ENCODE measurements at places on chromosomes 5 and 9.

GRCh38 chr9:109383947-109384346, 63.1 kb upstream of the EPB41L4B start:
- DNase-seq: no peak

DNA sequence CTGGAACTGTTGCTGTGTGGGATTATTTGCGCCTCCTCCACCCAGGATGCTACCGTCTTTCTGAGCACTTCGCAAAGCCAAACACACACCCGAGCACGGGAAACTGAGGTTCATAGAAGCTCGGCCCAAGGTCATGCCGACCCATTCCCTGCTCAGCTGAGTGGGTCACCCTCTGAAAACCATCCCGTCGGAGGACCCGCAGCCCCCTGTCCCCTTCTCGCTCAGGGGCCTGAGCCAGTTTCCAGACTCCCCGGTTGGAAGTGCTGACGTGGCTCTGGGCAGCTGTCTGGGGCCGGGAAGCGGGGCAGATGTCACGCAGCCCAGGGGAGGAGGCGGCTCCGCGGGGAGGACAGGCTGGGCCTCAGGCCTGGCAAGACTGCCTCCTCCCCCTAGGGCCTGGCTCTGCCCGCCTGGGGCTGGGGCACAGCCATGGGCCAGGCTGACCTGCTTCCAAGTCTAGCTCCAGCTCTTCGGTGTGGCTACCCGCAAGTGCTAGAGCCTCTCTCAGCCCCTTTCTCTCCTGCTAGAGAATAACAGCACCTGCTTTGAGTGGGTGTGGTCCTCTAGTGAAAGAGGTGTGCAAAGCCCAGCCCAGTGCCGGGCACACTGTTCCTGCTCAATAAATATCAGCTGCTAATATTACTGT, 9.9 kb upstream of the CXXC5 start:
- DNase-seq: no peak

DNA sequence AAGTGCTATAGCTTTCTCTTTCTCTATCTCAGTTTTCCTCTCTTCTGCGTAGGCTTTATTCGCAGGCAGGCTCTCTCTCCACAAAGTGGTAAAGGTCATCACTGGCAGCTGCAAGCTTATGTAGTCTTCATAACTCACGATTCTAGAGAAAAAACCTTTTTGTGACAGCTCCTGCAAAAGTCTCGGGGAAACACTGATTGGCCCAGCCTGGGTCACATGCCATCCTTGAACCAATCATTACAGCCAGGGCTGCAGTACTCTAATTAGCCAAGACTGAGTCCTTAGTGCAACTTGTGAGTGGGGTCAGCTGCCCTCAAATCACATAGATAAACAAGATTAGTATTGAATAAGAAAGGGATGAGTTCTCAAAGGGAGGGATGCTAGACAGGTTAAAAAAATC, 18.3 kb upstream of the FRMPD1 start:
- DNase-seq: no peak

DNA sequence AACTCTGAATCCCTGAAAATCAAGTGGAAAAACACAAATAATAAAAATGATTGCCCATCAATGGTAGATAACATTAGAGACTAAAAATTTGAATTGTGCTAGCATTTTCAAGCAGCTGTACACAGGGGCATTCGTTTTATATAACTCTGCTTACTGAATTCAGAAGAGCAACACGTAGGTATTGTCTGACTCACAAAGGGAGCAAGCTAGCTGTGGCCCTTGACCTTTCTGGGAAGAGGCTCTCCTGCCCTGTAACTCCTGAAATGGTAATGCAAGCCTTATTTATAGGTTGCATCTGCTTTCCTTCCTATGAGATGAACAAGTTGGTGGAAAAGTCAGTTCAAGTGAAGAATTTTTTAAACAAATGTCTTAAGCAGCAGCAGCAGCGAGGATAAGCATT, 218.7 kb upstream of the EFNA5 start:
- DNase-seq: no peak

GRCh38 chr5:75279321-75279720, 42.6 kb upstream of the ANKRD31 start:
- DNase-seq: no peak

DNA sequence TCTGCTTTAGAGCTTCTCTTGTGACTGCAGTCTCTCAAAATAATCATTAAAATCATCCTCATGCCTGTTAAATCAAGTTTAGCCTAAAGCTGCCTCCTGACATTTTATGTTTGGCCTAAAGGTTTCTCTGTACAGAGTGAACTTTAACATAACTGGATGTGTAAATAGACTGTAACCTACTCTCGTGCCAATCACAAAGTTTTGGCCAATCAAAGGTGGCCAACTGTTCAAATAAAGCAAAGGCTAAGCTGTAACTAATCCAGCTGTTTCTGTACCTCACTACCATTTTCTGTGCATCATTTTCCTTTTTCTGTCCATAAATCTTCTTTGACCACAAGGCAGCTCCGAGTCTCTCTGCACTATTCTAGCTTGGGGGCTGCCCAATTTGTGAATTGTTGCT, 86.2 kb downstream of the GCNT1 start:
- no peak for DNase-seq

- no peak for DNase-seq
These were observed 98.4 kb upstream of the GNAQ start for GRCh38 chr9:78130004-78130403.

- no peak for DNase-seq
These were observed 90.9 kb upstream of the LMX1B start for GRCh38 chr9:126522612-126523356.

DNA sequence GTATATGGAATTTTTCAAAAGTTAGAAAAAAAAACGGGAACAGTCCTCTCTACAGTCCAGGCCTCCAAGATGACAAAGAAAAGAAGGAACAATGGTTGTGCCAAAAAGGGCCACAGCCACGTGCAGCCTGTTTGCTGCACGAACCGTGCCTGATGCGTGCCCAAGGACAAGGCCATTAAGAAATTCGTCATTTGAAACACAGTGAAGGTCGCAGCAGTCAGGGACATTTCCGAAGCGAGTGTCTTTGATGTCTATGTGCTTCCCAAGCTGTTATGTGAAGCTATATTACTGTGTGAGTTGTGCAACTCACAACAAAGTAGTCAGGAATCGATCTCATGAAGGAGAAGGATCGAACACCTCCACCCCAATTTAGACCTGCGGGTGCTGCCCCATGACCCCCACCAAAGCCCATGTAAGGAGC, 37.4 kb downstream of the HMGCR start:
- no peak for DNase-seq

DNA sequence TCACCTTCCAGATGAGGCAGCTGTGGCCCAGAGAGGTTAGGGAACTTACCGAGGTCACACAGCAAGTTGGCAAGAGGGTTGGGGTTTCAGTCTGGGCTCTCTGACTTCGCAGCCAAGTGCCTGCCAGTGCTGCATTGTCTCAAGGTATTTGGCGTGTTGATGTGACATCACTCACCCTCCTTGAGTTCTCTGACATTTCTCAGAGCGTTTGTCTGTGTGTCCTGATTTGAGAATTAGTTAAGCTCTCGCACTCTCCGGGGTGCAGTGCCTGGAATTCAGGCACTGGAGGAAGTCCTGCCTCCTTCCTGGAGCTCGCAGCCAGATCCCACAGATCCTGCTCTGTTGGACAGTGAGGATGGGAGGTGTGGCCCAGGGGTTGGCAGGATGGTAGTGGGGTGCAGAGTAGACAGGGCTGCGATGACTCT, 25.7 kb downstream of the WWC1 start:
- no peak for DNase-seq

DNA sequence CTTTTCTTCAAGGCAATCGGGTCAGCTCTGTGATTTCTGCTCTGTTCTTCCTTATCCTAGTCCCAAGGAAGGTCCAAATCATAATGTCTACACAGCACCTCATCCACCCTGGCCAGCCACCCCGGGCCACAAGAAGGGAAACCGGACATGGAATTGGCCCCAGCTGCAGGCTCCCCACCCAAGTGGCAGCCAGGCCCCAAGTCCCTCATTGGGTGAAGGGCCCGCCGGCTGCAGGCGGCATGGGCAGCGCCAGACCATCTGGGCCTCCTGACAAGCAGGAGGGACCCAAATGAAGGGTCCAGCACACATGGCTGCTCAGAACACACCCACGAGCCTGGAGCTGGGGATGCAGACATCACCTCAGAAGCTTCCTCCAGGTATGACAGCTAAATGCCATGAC, 33.7 kb downstream of the BICD2 start:
- DNase-seq: no peak

Measured in CD4-positive, alpha-beta T cell treated with Interleukin-4 for 4 hours (primary cell).